Peyer's patch (tissue), 4 donors: ENCODE measurements at places on chromosomes 7 and 10.

DNA sequence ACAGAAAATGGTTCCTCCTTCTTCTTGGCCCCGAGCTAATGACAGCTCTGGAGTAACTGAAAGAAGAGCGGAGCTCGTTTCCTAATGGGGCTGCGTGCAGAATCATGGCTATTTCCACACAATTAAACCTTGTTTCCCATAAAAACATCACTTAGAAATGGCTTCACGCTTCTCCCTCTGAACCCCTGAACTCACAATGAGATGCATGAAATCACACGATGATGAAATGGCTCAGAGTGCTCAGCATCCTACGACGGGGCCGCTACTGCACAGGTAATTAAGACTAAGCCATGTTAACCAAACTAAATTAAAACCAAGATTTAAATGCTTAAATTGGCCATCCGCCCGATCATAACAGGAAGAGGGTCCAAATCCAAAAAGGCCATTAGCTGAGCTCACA, 80.0 kb upstream of the DNAAF5 start:
- no peak for DNase-seq

DNA sequence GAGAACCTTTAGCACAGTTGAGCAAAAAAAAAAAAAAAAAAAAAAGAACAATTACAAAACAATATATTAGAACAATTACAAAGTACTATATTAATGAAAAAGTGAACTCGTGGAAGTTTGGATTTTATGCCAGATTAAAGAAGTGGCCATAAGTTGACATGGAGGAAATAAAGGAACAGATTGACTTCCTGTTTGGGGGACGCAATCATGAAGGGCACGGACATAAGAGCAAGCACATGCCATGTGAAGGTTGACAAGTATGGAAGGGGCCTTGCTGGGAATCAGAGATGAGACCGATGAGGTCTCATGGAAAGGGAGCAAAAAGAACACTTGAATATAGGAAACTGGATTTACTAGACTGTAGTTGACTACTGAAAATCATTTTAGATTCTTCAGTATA, 61.7 kb downstream of the ICA1 start:
- DNase-seq = no peak

- DNase-seq = no peak
Measured at GRCh38 chr10:76218035-76218434, 786.6 kb downstream of the LRMDA start.

DNA sequence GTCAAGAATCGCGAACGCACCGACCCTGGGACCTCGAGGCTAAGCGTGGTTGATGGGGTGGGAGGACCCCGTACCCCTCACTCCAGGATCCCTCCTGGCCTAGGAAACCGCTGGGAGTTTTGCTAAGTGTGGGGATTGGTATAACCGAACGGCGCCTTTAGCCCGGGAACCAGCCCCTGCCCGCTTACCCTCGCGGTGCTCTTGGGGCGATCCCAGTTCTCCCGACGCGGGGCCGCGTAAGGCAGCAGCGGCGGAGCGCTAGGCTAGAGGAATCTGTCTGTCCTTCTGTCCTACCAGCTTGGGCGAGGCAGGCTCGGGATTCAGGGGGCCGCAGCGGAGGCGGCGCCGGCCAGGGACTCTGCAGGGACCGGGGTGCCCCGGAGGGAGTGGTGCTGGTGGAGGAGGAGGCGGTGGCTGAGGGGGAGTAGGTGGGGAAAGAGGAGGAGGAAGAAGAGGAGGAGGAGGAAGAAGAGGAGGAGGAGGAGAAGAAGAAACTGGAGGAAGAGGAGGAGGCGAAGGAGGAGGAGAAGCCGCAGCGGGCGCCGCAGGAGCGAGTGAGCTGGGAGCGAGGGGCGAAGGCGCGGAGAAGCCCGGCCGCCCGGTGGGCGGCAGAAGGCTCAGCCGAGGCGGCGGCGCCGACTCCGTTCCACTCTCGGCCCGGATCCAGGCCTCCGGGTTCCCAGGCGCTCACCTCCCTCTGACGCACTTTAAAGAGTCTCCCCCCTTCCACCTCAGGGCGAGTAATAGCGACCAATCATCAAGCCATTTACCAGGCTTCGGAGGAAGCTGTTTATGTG, 439 bp upstream of the EMX2 start:
- DNase-seq = no peak

- DNase-seq = no peak
Measured at GRCh38 chr7:2471396-2471795, 4.8 kb downstream of the GRIFIN start.

- DNase-seq = peak; percentile 49
Measured at GRCh38 chr7:155466814-155467733, 9.1 kb downstream of the EN2 start.

- DNase-seq = no peak
Measured at GRCh38 chr10:97335188-97335619, 675 bp upstream of the FRAT2 start.

DNA sequence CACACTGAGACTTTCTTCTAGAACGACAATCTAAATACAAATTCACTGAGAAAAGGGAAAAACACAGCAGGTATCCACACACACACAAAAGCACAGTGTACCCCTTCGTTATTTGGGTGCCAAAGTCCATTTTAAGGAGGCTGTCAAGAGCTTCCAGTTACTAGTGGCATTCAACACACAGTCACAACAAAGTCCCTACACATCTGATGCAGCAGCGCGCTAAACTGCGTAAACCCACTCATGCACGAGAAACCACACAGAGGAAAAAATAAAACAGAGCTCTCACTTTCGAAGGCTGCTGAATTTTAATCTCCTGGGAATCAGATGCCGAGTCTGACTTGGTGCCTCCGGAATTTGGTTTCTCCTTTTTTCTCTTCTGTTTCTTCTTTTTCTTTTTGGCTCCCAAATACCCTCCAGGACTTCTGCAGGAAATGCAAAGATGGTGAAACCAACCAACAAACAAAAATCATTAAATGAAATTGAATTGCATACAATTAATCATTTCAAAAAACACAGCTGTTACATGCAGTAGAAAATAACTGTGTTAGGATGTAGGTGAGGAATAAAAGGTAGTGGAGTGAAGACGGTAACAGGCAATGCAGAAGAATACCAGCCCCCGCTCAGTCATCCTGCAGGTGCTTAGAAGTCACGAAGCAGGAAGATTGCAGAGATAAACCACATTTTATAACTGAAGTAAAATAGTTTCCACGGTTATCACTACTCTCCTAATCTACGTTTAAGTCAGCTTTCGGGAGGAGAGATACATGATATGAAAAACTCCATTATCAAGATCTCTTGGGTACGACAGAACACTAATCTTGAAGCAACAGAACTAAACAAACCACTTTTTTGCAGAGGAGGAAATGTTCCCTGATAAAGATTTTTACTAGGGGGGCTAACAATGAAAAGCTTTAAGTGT, 27.1 kb downstream of the NMT2 start:
- peak; percentile 51 for DNase-seq

DNA sequence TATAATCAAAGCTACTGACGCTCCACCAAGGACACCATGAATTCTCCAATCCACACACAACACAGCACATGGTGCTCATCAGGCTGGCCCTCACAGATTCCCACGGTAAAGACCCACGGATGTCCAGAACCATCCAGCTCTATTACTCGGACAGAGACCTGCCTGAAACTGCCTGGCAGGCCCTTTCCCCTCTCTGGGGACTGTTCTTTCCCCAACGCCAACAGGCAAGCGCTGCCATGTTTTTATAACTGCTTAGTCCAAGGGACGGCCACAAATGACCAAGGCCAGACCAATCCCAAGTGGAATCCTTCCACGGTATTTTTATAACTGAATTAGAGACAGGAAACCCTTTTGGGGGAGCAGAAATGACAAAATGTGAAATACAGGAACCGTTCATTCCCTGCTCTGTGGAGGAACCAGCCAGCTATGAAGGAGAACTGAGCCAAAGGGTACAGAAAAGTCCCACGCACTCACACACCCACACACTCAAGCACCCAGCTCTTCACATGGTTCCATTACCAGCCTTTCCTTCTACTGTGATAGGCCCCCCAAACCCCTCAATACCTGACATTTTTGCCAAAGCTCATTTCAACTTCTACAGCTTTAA, 4.1 kb downstream of the PIP4K2A start:
- peak; percentile 47 for DNase-seq

DNA sequence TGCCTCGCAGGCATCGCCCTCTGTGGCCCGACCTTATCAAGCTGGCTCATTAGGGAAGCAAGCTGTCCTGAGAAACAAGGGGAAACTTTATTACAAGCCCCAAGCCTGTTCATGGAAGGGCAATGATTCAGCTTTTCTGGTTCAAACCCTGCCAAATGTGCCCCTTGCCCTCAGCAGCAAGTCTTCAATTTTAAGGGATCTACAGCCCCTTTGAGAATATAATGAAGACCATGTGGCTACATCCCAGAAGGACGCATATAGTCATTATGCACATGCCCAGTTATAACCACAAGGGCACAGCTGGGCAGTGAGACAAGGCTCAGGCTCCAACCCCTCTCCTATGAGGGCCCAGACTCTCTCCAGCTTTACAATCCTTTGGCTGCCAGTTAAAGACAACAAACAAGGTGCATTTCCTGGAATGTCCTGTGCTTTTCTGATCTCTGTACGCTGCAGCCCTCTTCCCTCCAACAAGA, 56.7 kb downstream of the DDC start:
- no peak for DNase-seq

- DNase-seq = no peak
Measured at GRCh38 chr7:98107313-98107721, 655 bp downstream of the LMTK2 start.

- DNase-seq = no peak
Measured at GRCh38 chr7:103573479-103574058, 127.6 kb upstream of the SLC26A5 start.

DNA sequence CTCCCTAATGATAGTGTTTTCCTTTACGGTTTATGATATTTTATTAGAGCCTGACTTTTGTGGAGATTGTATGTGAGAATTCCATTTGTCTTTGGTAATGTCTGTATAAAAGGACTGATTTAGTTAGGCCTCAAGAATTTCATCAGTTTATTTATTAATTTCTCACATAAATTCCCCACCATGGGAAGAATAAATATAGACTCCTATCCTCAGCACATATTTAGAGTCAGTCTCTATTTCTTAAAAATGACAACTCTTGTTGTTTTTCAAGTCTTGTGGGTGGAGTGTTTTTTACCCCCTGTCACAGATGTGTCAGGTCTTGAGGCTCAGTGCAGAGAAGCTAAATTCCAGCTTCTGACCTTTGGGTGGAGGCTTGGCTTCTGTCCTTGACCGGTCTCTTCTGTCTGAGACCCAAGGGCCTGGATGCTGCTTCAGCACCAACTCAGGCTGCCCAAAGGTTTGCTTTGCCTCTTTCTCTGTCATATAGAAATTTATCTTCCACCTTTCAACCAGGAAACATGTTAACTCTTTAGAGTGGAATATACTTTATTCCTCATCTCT, 117.3 kb upstream of the INHBA start:
- no peak for DNase-seq

- no peak for DNase-seq
Measured at GRCh38 chr7:156080596-156080995, 268.3 kb upstream of the SHH start.

- DNase-seq = no peak
Measured at GRCh38 chr10:86598151-86598550, 56.2 kb upstream of the OPN4 start.

GRCh38 chr7:20064974-20065862, 152.0 kb downstream of the MACC1 start:
- no peak for DNase-seq

- DNase-seq = no peak
Measured at GRCh38 chr7:33444511-33444910, 315.1 kb downstream of the BBS9 start.

GRCh38 chr7:116307253-116307652, 96.9 kb downstream of the TES start:
- no peak for DNase-seq

DNA sequence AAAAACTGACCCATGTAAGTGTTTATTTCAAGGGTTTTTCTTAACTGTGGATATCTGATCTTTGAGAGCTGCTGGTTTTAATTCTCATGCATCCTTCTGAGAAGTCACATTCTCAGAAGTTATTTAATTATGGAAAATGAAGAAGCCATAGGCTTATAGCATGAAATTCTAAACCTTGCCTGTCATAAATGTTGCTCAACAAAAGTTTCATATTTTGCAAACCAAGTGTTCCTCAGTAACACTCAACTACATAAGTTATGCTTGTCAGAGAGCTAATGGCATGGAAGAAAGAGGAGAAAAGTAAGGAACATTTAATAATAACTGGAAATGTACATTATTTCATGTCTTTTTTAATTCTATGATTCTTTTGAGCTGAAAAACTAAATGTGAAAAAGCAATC, 78.6 kb upstream of the MPP7 start:
- DNase-seq = no peak

- no peak for DNase-seq
Measured at GRCh38 chr7:75687246-75688088, 51.3 kb downstream of the HIP1 start.

DNA sequence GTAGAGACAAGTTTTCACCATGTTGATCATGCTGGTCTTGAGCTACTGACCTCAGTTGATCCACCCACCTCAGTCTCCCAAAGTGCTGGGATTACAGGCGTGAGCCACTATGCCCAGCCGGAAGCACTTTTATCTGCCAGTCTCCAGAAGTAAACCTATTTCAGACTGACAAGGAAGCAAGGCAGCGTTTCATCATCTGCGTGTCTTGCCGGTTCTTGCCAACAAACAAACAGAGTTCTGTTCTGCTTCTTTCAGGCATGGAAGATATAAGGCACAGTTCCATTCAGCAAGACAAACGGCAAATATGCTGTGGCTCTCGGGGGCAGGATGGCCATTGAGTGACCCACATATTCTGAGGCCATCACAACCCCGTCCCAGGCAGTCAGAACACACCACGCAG, 15.5 kb upstream of the LARP4B start:
- DNase-seq = no peak

DNA sequence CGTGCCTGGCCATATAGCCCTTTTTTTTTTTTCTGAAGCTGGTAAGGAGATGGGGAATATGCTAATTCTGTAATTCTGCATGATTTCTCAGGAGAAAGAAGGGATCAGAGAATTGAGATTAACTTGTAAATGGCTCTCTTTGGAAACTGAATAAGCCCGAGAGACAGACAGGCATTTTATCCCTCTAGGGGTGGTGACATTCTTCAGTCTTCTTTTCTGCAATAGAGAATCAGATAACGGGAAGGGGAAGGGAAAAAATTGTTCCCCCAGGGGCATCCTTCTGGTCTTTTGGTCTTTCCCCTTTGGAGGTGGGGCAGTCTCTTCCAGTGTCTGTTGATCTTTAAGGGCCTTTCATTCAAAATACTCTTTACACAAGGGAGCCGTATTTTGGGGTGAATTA, 34.2 kb downstream of the HK1 start:
- DNase-seq = no peak

- peak; percentile 25 for DNase-seq
Measured at GRCh38 chr10:103542764-103543616, 49.5 kb downstream of the NEURL1 start.
